Activated B cell treated with CpG ODN at 0.5 μM for 24 hours (primary cell): ENCODE measurements at places on chromosomes 13 and 19. TPM values are rescaled to one million over a fixed set of nuclear protein-coding genes. Genes with fewer than 3 reads are reported as not detected.

Gene SEMA6B
- 0.11 and 0.37 TPM in 2 replicates for total RNA-seq

Gene CEACAM3
- total RNA-seq, result not detected in 2 replicates

Gene NMRK2
- total RNA-seq, result not detected in 2 replicates

Gene LILRA1
- total RNA-seq, result 0.11 and 0.15 TPM in 2 replicates

Gene PRSS57
- not detected in 2 replicates for total RNA-seq

Gene TMED1
- 11.9 and 15.7 TPM in 2 replicates for total RNA-seq

Gene NDUFA7
- 31.1 and 35.8 TPM in 2 replicates for total RNA-seq

Gene CIC
- 85.4 and 96.5 TPM in 2 replicates for total RNA-seq

Gene CNN1
- not detected in 2 replicates for total RNA-seq

Gene LGALS4
- 2.7 and 4.5 TPM in 2 replicates for total RNA-seq

Gene SIGLEC6
- total RNA-seq, result 16.4 and 28.7 TPM in 2 replicates

Gene TSSK6
- 4.0 and 4.3 TPM in 2 replicates for total RNA-seq

Gene CBARP
- total RNA-seq, result 0.29 and 0.64 TPM in 2 replicates

Gene MEIOSIN
- total RNA-seq, result not detected in 2 replicates

Gene PDE4C
- not detected in 2 replicates for total RNA-seq

GRCh38 chr19:16919496-16919895 is 30.7 kb downstream of the F2RL3 start:
- no peak for DNase-seq

DNA sequence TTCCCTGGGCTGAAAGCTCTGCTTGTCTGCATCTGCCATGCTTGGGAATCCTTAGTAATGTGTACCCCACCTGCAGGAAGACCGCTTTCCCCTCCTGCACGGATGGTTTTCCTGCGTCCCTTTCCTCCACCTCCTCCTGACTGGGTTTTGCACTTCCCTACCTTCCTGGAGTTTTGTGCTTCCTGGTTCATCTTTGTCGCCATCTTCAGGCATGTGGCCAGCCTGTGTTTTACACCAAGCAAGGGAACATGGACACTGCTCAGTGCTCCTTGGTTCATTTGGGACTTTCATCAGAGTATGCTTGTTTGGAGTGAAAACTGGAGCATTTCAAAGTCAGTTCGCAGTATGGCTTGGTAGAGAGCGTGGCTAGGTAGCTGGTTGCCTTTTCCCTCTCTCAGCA is 30.7 kb downstream of the ERICH6B start:
- no peak for DNase-seq

- DNase-seq, result no peak
Observed at GRCh38 chr19:5018224-5019015, 49.5 kb downstream of the KDM4B start.

GRCh38 chr13:74289861-74290773 is 155.9 kb upstream of the KLF12 start:
- peak; percentile 17 for DNase-seq

DNA sequence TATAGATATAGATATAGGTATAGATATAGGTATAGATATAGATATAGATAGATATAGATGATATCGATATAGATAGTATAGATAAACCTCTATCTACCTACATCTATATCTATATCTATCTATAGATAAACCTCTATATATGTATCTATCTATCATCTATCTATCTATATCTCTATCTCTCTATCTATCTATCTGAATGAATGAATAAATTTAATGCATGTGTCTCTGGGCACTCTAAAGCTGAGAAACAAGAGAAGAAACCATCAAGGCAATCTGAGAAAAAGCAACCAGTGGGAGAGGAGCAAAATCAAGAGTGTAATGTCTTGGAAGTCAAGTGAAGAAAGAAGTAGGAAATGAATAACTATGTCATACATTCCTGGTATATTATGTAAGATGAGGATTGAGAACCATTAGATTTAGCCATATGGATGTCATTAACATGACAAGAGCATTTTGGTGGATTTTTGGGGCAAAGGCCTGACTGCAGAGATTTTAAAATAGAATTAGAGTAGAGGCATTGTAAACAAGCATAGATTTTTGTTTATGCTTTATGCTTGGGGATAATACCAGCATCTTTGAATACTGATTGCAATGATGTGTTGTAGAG is 1262.7 kb upstream of the MIR17HG start:
- no peak for DNase-seq

- DNase-seq, result no peak
Observed at GRCh38 chr19:3073159-3073563, 10.9 kb upstream of the TLE5 start.

GRCh38 chr13:104871456-104871855 is 1664.0 kb downstream of the EFNB2 start:
- DNase-seq, result no peak

- DNase-seq, result no peak
Observed at GRCh38 chr13:50074843-50075242, 59.6 kb downstream of the KCNRG start.

- DNase-seq, result no peak
Observed at GRCh38 chr13:28492569-28493367, 2.2 kb downstream of the FLT1 start.

DNA sequence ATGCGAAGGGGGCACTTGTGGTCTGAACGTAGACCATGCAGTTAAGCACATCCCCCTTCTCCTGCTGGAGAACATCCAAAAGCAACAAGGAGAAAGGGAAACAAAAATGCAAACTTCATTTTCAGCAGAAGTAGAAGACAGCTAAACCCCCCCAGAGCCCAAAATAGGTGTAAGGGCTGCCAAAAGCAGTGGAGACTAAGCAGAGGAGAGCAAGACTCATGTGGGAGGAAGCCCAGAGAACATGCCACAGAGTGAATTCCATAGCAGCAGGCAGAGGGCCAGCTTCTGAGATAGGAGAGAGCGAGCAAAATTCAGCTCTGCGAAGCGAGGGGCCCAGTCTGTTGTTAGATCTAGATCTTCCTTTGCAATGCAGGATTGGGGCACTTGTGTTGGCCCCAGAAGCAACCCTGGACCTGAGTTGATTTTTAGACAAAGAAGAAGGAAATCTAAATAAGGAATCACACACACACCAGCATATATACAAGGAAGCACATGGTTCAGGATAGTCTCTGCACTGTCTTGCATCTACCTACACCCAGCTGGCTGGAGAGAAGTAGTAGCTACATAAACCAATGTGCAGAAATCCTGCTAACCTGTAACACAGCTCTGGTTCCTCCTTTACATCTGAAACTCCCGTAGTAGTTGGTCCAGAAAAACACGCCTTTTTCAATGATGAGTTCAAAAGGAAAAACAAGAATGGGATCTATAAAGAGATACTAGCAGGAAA is 199.6 kb downstream of the SPRY2 start:
- DNase-seq, result no peak

- no peak for DNase-seq
Observed at GRCh38 chr13:86135856-86136255, 336.6 kb upstream of the SLITRK6 start.
